Activated CD4-positive, alpha-beta T cell treated with anti-CD3 and anti-CD28 coated beads, Interleukin-2, Interleukin-6, amounts not matched to agents 100 ng/mL and 50 ng/mL, durations not matched to agents 16 hours and 8 hours (primary cell): ENCODE measurements at places on chromosomes 4 and X.
A peak's percentile ranks its signal among the peaks of the same experiment; 100 is the strongest.

DNA sequence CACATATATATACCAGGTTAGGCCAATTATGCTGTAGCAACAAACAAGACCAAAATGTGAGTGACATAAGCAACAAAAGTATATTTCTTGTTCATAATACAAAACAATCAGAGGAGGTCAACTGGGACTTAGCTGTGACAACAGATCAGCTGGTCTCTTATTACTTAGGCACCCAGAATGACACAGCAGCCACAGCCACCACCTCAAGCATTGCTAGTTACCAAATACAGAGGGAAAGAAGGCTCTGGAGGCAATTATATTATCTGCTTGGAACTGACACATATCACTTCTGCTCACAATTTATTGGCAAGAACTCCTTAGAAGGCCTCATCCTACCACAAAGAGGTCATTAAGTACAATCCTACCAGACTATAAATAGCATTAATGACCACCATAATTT is 15.2 kb downstream of the ATOH1 start:
- no peak for DNase-seq

DNA sequence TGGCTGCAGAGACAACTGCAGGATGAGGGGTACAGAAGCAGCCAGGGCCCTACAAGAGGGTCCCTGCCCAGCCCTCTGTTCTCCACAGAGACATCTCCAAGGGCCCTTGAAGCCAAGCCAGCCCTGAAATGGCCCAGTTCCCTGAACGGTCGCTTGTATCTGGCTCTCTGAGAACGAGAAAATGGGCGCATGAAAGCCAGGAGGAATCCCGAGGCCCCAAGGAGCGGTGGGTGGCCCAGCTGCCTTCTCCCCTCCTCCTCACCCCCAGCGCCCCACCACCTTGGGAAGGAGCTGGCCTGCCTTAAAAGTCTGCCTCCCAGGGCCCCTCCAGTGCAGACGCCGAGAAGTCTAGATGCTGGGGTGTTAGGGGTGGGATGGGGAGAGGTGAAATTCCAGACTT is 5.7 kb downstream of the ZNF185 start:
- DNase-seq, result no peak

GRCh38 chr4:6458528-6458927 is 13.9 kb downstream of the PPP2R2C start:
- no peak for DNase-seq

GRCh38 chrX:70352496-70352895 is 62.6 kb downstream of the KIF4A start:
- DNase-seq, result no peak

GRCh38 chr4:54058171-54058570 is 6.2 kb downstream of the CHIC2 start:
- DNase-seq, result peak; percentile 49

DNA sequence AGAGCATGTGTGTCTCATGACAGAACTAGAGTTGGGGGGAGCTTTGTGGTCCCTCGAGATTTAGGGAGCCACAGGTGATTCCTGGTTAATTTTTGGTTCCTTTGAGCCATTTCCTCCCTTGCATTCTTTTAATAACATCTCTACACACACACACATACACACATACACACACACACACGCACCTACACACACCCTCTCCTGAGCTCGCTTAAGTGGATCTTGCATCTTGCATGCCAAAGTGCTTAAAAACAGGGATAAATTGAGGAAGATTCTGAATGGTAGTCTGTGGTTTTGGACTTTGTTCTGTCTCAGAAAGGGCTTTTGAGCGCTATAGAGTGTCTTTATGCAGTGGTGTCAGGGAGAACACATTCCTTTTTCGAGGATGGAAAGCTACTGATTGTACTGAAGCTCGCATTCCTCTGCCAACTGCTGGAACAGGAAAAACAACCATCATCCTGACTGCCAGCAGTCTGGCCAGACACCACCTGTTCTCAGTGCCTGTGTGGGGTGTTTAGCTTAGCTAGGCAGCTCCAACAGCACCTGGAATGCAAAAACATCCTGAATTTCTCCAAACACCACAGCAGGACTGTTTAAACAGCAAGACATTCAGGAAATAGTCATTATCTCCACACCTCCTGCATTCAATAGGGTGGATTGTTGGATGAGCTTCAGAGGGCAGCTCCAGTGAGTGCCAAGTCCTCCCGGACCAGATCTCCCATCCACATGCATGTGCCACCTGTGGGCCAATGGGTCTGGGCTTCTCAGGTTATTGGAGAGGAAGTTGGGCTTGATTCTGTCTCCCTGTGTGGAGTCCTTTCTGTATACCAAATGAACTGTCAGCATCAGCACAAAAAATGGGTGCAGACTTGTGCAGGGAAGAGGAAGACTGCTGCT is 21.9 kb upstream of the IGFBP7 start:
- no peak for DNase-seq

GRCh38 chr4:82983444-82983843 is 27.2 kb downstream of the LIN54 start:
- DNase-seq, result no peak
